ENCODE measurements at places on chromosomes 6 and 20. TPM values are rescaled to one million over a fixed set of nuclear protein-coding genes. Genes with fewer than 3 reads are reported as not detected.

DNA sequence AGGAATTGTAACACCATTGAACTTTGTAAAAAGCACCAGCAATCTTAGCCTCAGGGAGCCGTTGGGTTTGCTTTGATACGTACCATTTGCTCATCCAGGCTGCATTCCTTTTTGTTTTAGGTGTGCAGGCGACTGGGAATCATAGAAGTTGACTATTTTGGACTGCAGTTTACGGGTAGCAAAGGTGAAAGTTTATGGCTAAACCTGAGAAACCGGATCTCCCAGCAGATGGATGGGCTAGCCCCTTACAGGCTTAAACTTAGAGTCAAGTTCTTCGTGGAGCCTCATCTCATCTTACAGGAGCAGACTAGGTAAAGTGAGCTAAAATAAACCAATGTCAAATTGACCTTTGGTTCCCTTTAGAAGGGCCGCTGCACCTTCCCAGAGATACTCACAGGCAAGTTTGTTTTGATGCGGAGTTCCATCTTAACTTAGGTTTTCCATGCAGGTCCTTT, 1.6 kb downstream of the MYLIP start:
- no peaks in the 10 kb centered on the region for H3K36me3 ChIP-seq
- peaks cover 43% of the 10 kb centered on the region for H3K4me1 ChIP-seq
- peak overlapping the region; percentile 99 for H3K27ac ChIP-seq
- no peaks in the 10 kb centered on the region for H3K27me3 ChIP-seq

DNA sequence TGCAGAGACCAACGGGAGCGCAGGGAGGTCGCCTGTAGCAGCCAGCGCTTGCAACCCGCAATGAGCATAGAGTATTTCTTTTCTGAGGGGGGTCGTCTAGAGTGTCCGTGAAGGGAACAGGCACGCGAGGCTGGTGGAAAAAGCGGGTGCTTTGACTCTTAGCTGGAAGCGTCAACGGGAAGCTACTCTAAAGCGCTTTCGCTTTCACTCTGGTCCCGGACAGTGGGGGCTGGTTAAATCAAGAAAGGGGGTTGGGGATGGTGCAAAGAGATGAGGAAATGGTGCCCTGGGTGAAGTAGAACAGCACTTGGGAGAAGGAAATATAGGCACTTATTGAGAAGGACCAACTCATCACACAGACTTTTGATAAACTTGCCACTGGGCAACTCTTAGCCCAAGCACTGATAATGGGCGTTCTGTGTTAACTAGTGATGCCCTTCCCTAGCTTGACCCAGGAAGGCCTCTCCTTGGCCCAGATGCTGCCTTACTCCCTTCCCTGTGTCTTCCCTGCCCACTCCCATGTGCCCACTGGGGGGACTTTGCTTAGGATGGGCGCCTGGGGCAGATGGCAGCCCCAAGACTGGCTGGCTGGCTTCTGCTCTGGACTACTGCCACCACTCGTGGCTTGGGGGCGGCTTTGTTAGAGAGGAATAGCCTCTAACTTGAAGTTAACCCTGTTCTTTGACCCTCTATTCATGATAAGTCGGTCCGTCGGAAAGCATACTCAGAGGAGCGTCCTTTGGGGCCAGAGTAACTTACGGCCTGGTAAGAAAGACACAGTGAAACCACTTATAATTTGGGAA, 585 bp downstream of the PSMB9 start:
- H3K27ac ChIP-seq: peak overlapping the region; percentile 100
- no peaks in the 10 kb centered on the region for H3K27me3 ChIP-seq
- peaks cover 39% of the 10 kb centered on the region for H3K36me3 ChIP-seq
- peaks cover 33% of the 10 kb centered on the region for H3K4me1 ChIP-seq

DNA sequence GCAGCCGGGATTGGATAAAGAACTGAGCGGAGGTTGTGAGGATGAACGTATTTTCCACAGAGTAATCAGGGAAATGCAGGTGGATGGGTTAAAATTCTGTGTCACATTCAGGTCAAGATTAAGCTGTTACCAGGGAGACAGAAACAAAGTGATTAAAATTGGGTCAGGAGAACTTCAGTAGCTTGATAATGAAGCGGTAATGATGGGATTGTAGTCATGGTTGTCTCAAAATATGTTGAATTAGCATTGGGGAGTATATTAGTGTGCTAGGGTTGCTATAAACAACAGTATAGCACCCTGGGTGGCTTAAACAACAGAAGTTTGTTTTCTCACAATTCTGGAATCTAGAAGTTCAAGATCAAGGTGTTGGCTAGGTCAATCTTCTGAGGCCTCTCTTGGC, 155.5 kb downstream of the GJA1 start:
- H3K27ac ChIP-seq: no peak overlapping the region
- H3K4me3 ChIP-seq: no peak overlapping the region
- no peaks in the 10 kb centered on the region for H3K27me3 ChIP-seq
- H3K4me1 ChIP-seq: peaks cover 16% of the 10 kb centered on the region

- peak overlapping the region; percentile 35 for H3K27ac ChIP-seq
- no peak for DNase-seq
These were observed 7.2 kb downstream of the PYGB start for GRCh38 chr20:25254986-25255680.

The SNAP25 gene
- 5.6 TPM for total RNA-seq

The AHCY gene
- 98.2 TPM for total RNA-seq

The HSPA1A gene
- total RNA-seq: 345 TPM

The PNLDC1 gene
- not detected for total RNA-seq

GRCh38 chr20:38952153-38952552, 10.0 kb upstream of the DHX35 start:
- no peaks in the 10 kb centered on the region for H3K27me3 ChIP-seq
- no peak for DNase-seq
- H3K4me1 ChIP-seq: peaks cover 6% of the 10 kb centered on the region
- H3K4me3 ChIP-seq: no peak overlapping the region

The TMEM151B gene
- 0.49 TPM for total RNA-seq

DNA sequence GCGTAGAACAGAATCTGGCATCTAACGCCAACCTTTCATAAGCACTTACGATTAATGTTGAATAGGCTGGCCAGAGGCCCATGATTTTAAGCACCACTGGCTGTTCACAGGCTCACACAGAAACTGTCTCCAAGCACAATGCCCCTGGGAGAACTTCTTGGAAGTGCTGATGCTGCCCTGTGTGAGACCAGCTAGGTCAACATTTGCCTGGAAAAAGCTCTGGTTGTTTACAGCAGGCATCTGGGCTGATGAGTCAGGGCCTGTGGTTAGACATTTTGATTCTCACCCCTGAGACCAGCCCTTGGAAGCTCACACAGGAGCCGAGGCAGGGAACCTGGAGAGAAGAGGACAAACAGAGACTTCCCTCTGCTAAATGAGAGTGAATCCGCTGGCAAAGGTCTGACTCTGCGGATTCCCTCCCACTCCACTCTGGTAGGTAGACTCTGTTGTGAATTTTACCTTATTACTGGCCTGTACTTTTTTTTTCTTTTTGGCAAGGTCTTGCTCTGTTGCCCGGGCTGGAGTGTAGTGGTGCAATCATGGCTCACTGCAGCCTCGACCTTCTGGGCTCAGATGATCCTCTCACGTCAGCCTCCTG, 6.8 kb upstream of the SULF2 start:
- DNase-seq: peak; percentile 98
- H3K36me3 ChIP-seq: no peaks in the 10 kb centered on the region
- H3K27ac ChIP-seq: peak overlapping the region; percentile 63
- peaks cover 65% of the 10 kb centered on the region for H3K4me1 ChIP-seq
- H3K4me3 ChIP-seq: no peak overlapping the region

The ARFRP1 gene
- 30.9 TPM for total RNA-seq

GRCh38 chr20:24660651-24661050, 191.2 kb downstream of the SYNDIG1 start:
- no peak for DNase-seq
- no peak overlapping the region for H3K27ac ChIP-seq
- no peaks in the 10 kb centered on the region for H3K27me3 ChIP-seq
- peaks cover 9% of the 10 kb centered on the region for H3K4me1 ChIP-seq

DNA sequence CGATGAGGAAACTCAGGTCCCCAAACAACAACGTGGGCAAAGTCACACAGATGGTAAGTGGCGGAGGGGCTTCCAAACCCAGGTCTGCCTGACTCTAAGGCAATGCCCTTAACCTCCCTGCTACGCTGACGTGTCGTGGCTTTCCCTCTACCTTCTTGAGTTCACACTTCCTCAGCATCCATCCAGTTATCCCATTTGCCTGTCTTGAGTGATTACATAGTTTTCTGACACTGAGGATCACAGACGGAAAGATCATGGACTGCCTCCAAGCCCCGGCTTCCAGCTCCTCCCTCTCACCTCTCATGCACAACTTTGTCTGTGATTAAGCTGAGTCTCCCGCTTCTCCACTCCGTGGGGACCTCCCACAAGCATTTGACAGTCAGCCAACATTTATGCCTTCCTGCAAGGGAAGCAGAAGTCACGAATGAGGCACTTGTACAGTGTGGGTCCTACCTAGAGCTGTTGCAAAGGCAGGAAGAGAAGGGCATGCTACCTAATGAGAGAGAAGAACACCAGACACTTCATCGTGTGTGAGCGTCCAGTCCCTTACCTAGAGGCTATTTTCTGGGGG, 33.8 kb downstream of the TBC1D7 start:
- H3K36me3 ChIP-seq: peaks cover 19% of the 10 kb centered on the region
- no peaks in the 10 kb centered on the region for H3K27me3 ChIP-seq
- H3K27ac ChIP-seq: no peak overlapping the region
- DNase-seq: no peak
- no peak overlapping the region for H3K4me3 ChIP-seq
- no peaks in the 10 kb centered on the region for H3K4me1 ChIP-seq

The ELOVL4 gene
- 2.9 TPM for total RNA-seq

GRCh38 chr20:24118034-24118433, 129.5 kb upstream of the GGTLC1 start:
- DNase-seq: no peak
- H3K4me1 ChIP-seq: peaks cover 15% of the 10 kb centered on the region
- no peak overlapping the region for H3K27ac ChIP-seq

DNA sequence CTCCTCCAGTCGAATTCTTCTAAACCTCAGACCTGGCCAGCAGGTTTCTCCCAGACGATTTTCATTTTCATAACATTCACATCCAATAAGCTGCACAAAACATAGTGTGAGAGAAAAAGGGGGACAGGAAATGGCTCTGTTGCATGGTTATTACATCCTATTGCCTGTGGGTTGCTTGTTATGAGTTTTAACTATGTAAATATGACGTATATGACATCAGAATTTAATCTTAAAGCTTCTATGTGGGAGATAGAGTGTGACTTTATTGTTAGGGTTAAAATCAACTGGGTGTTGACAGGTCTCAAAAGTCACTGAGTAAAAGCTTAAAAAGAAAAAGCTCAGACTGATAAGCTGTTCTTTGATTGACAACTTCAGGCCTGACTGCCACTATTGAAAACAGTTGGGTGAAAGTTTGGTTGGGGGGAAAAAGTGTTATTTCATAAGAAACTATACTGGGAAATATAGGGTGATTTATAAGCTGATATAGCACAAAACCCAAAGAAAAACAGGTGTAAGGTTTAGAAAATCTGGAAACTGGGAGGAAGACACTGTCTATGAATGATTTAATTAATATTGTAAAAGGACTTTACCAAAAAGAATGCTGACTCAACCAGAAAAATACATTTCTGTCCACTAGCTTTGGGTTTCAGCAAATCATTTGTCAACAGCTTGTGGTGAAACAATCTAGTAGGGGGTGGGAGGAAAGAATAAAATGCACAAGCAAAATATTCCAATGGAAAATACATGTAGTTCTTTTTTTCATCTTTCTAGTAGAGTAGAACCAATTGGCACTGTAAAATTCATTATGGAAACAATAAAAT, 134.1 kb upstream of the CEP162 start:
- no peaks in the 10 kb centered on the region for H3K4me1 ChIP-seq
- DNase-seq: no peak
- no peak overlapping the region for H3K4me3 ChIP-seq
- no peaks in the 10 kb centered on the region for H3K36me3 ChIP-seq
- no peaks in the 10 kb centered on the region for H3K27me3 ChIP-seq

DNA sequence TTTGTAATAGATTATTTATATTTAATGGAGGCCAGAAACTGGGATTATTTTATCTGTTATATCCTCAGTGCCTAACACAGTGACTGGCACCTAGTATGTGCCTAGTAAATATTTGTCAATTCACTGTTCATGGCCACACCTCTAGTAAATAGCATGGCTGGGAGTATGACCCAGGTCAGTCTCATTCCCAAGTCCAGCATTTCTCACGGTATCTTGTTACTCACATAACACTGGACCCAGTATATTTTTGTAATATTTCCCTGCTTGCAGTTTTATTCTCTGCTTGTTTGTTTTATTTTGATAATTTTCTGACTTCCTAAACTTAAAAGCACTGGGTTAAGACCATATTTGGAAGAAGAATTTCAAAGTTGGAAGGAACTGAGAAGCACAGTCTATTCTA, 47.7 kb downstream of the CTNNBL1 start:
- H3K36me3 ChIP-seq: peaks cover 3% of the 10 kb centered on the region
- peaks cover 8% of the 10 kb centered on the region for H3K4me1 ChIP-seq
- no peak overlapping the region for H3K4me3 ChIP-seq
- H3K27me3 ChIP-seq: no peaks in the 10 kb centered on the region

The SPAG4 gene
- total RNA-seq: 6.9 TPM

DNA sequence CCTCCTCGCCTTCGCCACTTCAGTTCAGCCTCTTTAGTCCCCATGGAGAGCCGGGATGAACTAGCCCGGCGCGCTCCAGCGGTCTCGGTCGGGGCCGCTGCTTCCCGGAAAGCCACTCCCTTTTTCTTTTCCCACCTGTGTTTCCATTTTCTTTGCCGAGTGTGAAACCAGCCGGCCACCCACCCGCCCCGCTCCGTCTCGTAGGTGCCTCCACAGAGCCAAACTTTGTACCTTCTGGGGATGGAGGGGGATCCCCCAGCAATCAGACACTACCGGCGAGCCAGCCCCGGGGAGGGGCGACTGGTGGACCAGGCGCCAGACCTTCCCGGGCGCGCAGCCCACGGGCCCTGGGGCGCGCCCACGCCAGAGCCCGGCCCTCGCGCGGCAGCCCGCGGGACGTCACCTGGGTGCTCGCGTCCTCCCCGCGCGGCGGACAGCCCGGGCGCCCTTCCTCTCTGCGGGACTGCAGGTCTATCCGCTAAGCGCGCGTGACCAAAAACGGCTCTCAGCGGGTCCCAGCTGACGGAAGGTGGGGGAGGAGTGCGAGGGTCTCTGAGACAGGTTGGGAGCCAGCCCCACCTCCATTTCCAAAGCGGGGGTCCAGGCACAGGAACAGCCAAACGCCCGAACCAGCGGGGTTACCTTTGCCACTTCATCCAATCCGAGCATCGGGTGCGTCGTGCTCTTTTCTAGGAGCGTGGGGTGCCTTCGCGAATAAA, at the start of gene MCHR2:
Gene MCHR2, minus strand, starts transcription at position 691 of the 719 bp plus-strand sequence. CDS start 38,076 bp downstream, outside the sequence.
- no peak within 1 kb of the TSS for H3K27ac ChIP-seq
- peaks cover 8% of the 10 kb centered on the region for H3K27me3 ChIP-seq
- DNase-seq: no peak
- H3K36me3 ChIP-seq: no peaks in the 10 kb centered on the region
- no peak within 1 kb of the TSS for H3K4me3 ChIP-seq

GRCh38 chr20:25317351-25318075, 69.6 kb downstream of the PYGB start:
- no peak overlapping the region for H3K27ac ChIP-seq
- H3K36me3 ChIP-seq: peaks cover 1% of the 10 kb centered on the region
- H3K4me1 ChIP-seq: no peaks in the 10 kb centered on the region
- no peak for DNase-seq

The CLPSL1 gene
- not detected for total RNA-seq
